ENCODE measurements at places on chromosomes 1 and 21.
A peak's percentile ranks its signal among the peaks of the same experiment; 100 is the strongest.

DNA sequence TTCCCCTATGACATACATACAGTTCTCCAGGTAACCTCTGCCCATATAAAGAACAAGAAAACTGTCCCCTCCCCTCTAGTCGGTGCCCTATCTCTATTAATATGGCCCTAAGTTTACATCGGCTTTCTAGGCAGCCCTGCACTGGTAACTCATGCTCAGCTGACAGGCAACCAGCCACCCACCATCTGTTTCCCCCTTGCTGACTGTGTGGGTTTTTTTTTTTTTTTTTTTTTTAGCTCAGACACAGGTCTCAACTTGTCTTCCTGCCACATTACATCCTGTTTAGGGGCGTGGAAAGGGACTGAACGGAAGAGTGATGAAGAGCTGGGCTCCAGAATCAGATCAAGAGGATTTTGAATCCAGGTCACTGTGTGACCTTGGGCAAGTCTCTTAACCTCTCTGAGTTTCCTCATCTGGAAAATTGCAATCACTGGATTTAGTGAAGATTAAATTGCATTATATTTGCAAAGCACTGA, 14.0 kb downstream of the LAPTM5 start:
- no peak for DNase-seq

- no peak for DNase-seq
Observed at GRCh38 chr1:5991381-5992025, 722 bp downstream of the NPHP4 start.

GRCh38 chr1:246302711-246303317, 204.3 kb downstream of the SMYD3 start:
- peak; percentile 45 for DNase-seq

GRCh38 chr21:45259206-45259840, 28.4 kb downstream of the POFUT2 start:
- DNase-seq: no peak

GRCh38 chr21:42456457-42456856, 39.6 kb downstream of the RSPH1 start:
- DNase-seq: no peak

DNA sequence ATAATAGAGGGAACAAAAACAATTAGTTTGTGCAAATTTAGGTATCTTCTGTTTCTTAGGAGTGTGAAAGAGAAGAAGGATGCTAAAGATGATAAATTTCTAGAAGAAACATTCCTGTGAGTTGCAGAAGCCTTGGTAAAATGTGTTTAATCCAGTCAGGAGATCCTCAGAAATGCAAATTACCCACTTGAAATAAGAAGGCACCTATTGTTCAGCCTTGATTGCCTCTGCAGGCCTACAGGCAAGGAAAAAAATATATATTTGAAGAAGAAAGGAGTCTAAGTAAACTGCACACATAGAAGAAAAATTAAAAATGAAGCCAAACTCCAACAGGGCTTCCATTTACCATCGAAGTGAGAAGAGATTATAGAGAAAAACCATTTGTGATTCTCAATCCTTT, 51.0 kb upstream of the LHX8 start:
- DNase-seq: no peak

- DNase-seq: peak; percentile 90
Observed at GRCh38 chr1:33050221-33051076, 13.8 kb upstream of the AK2 start.

- DNase-seq: peak; percentile 95
Observed at GRCh38 chr1:156511644-156512043, 11.1 kb upstream of the MEF2D start.

GRCh38 chr1:178498896-178499675, 2.3 kb upstream of the CLEC20A start:
- no peak for DNase-seq

DNA sequence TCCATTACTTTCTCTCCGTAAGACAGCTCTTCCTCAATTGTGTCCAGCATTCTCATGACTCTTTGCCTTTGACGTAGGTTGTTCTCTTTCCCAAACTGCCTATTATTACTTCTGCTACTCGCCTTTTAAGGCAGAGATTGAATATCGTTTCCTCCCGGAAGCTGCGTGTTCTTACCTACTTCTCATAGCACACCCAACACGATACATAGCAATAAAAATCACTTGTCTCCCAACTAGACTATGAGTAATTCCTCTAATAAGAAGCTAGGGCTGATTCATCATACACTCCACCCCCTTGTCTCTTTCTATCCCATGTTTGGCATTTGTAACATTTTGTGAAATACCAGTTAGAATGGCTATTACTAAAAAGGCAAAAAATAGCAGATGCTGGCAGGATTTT, 55.8 kb upstream of the SGIP1 start:
- DNase-seq: peak; percentile 83

GRCh38 chr1:156852418-156852874, 6.5 kb downstream of the INSRR start:
- peak; percentile 33 for DNase-seq

GRCh38 chr1:67401443-67401842, 28.8 kb downstream of the SERBP1 start:
- DNase-seq: peak; percentile 14

DNA sequence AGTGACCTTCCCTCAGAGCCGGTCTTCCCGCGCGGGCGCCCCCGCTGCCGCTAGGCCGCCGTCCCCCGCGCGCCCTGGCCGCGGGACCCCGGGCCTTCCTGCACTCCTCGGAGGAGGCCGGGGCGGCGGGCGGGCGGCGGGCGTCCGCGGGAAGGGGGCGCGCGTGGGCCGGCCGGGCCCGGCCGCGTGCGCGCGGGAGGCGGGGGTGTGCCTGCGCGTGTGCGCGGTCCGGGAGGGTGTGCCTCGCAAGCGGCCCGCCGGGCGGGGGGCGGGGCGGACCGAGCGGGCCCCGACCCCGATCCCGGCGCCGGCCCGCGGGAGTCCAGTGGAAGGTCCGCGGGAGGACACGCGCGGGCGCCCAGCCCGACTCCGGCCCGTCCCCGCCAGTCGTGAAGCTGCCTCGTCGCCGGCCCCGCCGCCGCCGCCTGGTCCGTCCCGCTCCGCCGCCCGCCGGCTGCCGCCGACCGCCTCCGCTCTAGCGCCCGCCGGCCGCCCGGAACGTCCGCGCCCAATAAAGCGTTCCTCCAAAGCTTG, 438 bp downstream of the MRPS6 start:
- no peak for DNase-seq

DNA sequence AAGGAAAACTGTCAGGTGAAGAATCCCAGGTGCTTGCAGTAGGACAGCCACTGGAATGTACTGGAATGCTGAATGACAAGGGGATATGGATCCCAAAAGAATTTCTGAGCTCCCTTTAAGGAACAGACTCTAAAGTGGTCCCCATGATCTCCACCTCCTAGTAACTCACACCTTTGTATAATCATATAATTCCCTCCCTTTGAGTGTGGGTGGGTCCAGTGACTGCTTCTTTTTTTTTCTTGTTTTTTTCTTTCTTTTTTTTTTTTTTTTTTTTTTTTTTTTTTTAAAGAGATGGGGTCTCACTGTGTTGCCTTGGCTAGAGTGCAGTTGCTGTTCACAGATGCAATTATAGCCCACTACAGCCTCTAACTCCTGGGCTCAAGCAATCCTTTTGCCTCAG, 28.5 kb upstream of the H3-3A start:
- no peak for DNase-seq

- DNase-seq: no peak
Observed at GRCh38 chr1:82819234-82819633, 1018.5 kb downstream of the ADGRL2 start.

- peak; percentile 32 for DNase-seq
Observed at GRCh38 chr1:196557797-196558196, 50.4 kb downstream of the KCNT2 start.

DNA sequence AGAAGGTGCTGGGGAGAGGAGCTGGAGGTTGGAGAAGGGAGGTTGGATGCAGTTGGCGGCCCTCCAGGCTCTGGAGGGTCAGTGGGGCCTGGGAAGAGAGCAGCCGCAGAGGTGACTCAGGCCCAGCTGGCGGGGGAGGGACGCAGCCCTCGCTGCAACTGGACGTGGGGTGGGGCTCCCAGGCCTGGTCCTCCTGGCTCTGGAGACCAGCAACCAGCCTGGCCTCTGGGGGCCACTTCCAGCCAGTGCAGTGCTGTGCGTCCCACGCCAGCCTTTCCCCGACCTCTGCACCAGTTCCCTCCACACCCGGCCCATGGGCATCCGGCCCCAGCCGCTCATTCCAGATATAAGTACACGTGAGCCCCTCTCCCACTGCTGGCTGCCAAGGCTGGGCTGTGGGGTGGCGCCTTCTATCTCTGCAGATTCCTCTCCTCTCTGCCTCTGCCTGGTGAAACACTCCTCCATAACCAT, 38.0 kb upstream of the COL18A1 start:
- DNase-seq: peak; percentile 99

GRCh38 chr1:176752505-176752904, 289.5 kb downstream of the PAPPA2 start:
- no peak for DNase-seq

All from fibroblast of mammary gland (primary cell).